ENCODE measurements at places on chromosomes 7 and 10. TPM values are rescaled to one million over a fixed set of nuclear protein-coding genes. Genes with fewer than 3 reads are reported as not detected.

Gene MINPP1
- 10.3 TPM for total RNA-seq

Gene PTF1A
- not detected for total RNA-seq

Gene PAPOLB
- total RNA-seq: not detected

Gene PNLIPRP2
- total RNA-seq: not detected

Gene SSMEM1
- not detected for total RNA-seq

Gene MKI67
- 196 TPM for total RNA-seq

Gene HOXA6
- total RNA-seq: not detected

Gene LIPN
- not detected for total RNA-seq

- H3K4me3 ChIP-seq: no peak overlapping the region
- DNase-seq: no peak
- H3K36me3 ChIP-seq: no peaks in the 10 kb centered on the region
- H3K27me3 ChIP-seq: peaks cover 37% of the 10 kb centered on the region
- H3K4me1 ChIP-seq: no peaks in the 10 kb centered on the region
Observed at GRCh38 chr10:117086546-117086945, 51.5 kb downstream of the VAX1 start.

GRCh38 chr7:48009954-48010353 lies 19.0 kb downstream of the SUN3 start:
- peaks cover 3% of the 10 kb centered on the region for H3K27me3 ChIP-seq
- no peak overlapping the region for H3K27ac ChIP-seq
- H3K36me3 ChIP-seq: no peaks in the 10 kb centered on the region
- no peak for DNase-seq
- peaks cover 2% of the 10 kb centered on the region for H3K4me1 ChIP-seq
- H3K4me3 ChIP-seq: no peak overlapping the region

GRCh38 chr10:34006471-34006870 lies 672.0 kb upstream of the NRP1 start:
- no peaks in the 10 kb centered on the region for H3K27me3 ChIP-seq
- H3K27ac ChIP-seq: no peak overlapping the region
- H3K36me3 ChIP-seq: no peaks in the 10 kb centered on the region
- no peaks in the 10 kb centered on the region for H3K4me1 ChIP-seq
- no peak for DNase-seq

- H3K4me3 ChIP-seq: no peak overlapping the region
- H3K27ac ChIP-seq: no peak overlapping the region
- no peak for DNase-seq
- no peaks in the 10 kb centered on the region for H3K27me3 ChIP-seq
Observed at GRCh38 chr10:4069491-4069890, 284.5 kb upstream of the KLF6 start.

- H3K27ac ChIP-seq: no peak overlapping the region
- no peaks in the 10 kb centered on the region for H3K4me1 ChIP-seq
- DNase-seq: no peak
- no peaks in the 10 kb centered on the region for H3K36me3 ChIP-seq
Observed at GRCh38 chr7:11373546-11374142, 400.0 kb downstream of the PHF14 start.

DNA sequence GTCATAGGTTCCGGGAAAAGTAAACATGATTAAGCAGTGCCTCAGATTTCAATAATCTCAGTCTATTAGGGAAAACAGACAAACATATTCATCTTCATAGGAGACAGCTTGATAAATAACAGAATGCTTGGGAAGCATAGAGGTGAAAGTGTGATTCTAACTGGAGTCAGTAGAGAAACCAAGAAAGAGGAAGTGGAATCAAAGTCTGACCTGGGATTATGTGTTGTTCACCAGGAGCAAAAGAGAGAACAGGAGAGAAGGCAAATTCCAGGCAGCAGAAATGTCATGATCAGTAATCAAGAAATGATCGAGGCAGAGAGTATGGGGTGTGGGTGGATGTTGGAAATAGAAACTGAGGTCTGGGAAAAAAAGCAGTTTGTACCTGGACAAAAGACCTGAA lies 43.7 kb downstream of the DGKB start:
- no peaks in the 10 kb centered on the region for H3K4me1 ChIP-seq
- no peaks in the 10 kb centered on the region for H3K36me3 ChIP-seq
- no peak for DNase-seq
- no peak overlapping the region for H3K4me3 ChIP-seq

- no peak for DNase-seq
- H3K4me1 ChIP-seq: peaks cover 4% of the 10 kb centered on the region
- H3K4me3 ChIP-seq: no peak overlapping the region
- H3K36me3 ChIP-seq: no peaks in the 10 kb centered on the region
- no peak overlapping the region for H3K27ac ChIP-seq
Observed at GRCh38 chr10:4515721-4516120, 310.3 kb upstream of the AKR1E2 start.

- no peak for DNase-seq
- peaks cover 12% of the 10 kb centered on the region for H3K4me1 ChIP-seq
- H3K27ac ChIP-seq: no peak overlapping the region
- no peaks in the 10 kb centered on the region for H3K36me3 ChIP-seq
- H3K4me3 ChIP-seq: no peak overlapping the region
Observed at GRCh38 chr7:110839866-110840265, 251.1 kb upstream of the LRRN3 start.

DNA sequence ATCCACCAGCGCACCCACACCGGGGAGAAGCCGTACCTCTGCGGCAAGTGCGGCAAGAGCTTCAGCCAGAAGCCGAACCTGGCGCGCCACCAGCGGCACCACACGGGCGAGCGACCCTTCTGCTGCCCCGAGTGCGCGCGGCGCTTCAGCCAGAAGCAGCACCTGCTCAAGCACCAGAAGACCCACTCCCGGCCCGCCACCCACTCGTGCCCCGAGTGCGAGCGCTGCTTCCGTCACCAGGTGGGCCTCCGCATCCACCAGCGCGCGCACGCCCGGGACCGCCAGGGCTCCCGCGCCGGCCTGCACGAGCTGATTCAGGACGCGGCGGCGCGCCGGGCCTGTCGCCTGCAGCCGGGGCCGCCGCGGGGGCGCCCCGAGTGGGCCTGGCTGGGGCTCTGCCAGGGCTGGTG lies 17.7 kb downstream of the ZNF775 start:
- DNase-seq: no peak
- no peaks in the 10 kb centered on the region for H3K27me3 ChIP-seq
- no peak overlapping the region for H3K27ac ChIP-seq
- peaks cover 17% of the 10 kb centered on the region for H3K4me1 ChIP-seq

- H3K27me3 ChIP-seq: peaks cover 3% of the 10 kb centered on the region
- H3K4me3 ChIP-seq: no peak overlapping the region
- DNase-seq: no peak
- H3K27ac ChIP-seq: no peak overlapping the region
Observed at GRCh38 chr10:75647675-75648074, 216.3 kb downstream of the LRMDA start.

- no peak overlapping the region for H3K4me3 ChIP-seq
- DNase-seq: no peak
- no peaks in the 10 kb centered on the region for H3K36me3 ChIP-seq
- no peak overlapping the region for H3K27ac ChIP-seq
Observed at GRCh38 chr7:20153567-20153966, 63.6 kb downstream of the MACC1 start.

DNA sequence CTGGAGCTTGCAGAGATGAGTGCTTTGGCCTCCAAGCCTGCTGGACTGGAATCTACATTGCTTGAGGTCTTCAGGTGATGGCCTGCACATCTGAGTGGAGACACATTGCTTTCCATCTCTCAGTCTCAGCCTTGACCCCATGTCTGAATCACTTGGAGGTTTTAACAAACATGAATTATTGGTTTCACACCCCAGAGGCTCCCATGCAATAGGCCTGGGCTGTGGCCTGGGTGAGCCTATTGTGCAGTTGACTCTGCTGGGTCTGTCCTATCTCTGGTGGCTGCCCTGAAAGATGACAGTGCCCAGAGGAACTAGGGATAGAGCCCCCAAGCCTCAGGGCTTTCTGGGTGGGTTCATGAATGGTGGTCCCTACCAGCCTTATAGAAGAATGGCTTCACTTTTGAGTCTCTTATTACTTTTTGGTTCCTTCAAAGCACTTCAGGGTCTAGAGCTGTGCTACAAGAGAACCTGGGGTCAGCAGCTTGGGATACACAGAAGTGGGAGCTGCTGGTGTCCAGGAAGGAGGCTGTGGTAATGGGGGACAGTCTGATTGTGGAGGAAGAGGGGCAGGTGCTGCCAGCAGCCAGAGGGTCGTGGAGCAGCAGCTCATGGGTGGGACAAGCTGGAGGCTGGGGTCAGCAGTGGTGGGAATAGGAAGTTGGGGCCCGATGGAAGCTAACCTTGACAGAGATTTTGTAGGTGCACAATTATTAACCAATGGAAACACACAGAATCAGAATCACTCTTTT lies 5.5 kb downstream of the RAMP3 start:
- peaks cover 2% of the 10 kb centered on the region for H3K4me1 ChIP-seq
- H3K27me3 ChIP-seq: peaks cover 13% of the 10 kb centered on the region
- no peaks in the 10 kb centered on the region for H3K36me3 ChIP-seq
- H3K4me3 ChIP-seq: no peak overlapping the region
- no peak overlapping the region for H3K27ac ChIP-seq

DNA sequence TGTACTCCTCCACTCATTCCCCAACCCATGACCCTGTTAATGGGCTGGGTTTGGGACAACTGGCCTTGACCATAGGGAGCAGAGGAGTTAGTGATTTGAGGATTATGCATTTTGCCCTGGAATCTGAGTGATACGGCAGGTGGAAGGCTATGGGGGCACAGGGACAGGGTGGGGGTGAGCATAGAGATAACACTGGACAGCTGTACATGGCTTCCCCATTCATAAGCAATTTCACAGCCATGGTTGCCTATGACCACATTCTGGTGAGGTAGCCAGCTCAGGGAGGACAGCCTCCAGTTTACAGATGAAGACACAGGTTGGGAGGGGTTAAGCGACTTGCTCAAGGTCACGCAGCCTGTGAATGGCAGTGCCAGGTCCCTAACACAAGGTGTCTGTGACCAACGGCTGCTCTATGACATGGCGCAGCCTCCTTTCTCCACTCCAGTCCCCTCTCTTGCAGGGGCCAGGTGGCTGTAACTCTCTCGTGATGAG lies 319.5 kb downstream of the PLXNA4 start:
- no peaks in the 10 kb centered on the region for H3K36me3 ChIP-seq
- no peaks in the 10 kb centered on the region for H3K4me1 ChIP-seq
- H3K4me3 ChIP-seq: no peak overlapping the region
- H3K27me3 ChIP-seq: peaks cover 12% of the 10 kb centered on the region
- H3K27ac ChIP-seq: no peak overlapping the region
- DNase-seq: no peak

DNA sequence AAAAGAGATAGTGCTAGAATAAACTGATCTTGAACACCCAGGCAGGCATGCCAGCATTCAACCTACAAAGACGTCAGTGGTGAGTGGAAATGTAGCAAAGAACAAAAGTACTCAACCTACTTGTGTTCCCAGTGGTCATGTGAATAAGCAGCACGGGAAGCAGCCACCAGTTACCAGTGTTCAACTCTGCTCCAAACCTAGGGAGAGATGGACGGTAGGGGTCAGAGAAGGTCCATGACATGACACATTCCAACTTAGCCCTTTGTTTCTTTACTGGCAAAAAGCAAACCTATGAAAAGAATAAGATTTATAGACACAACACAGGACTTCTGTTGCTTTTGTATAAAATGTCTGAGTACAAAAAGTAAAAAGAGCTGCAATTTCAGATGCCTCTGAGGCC lies 511.4 kb downstream of the XPNPEP1 start:
- no peak overlapping the region for H3K27ac ChIP-seq
- H3K27me3 ChIP-seq: no peaks in the 10 kb centered on the region
- no peak for DNase-seq
- H3K4me3 ChIP-seq: no peak overlapping the region
- no peaks in the 10 kb centered on the region for H3K36me3 ChIP-seq
- no peaks in the 10 kb centered on the region for H3K4me1 ChIP-seq

- H3K27ac ChIP-seq: no peak overlapping the region
- no peak overlapping the region for H3K4me3 ChIP-seq
- no peaks in the 10 kb centered on the region for H3K36me3 ChIP-seq
- H3K27me3 ChIP-seq: no peaks in the 10 kb centered on the region
- DNase-seq: no peak
- no peaks in the 10 kb centered on the region for H3K4me1 ChIP-seq
Observed at GRCh38 chr7:41420421-41420820, 282.5 kb downstream of the INHBA start.

DNA sequence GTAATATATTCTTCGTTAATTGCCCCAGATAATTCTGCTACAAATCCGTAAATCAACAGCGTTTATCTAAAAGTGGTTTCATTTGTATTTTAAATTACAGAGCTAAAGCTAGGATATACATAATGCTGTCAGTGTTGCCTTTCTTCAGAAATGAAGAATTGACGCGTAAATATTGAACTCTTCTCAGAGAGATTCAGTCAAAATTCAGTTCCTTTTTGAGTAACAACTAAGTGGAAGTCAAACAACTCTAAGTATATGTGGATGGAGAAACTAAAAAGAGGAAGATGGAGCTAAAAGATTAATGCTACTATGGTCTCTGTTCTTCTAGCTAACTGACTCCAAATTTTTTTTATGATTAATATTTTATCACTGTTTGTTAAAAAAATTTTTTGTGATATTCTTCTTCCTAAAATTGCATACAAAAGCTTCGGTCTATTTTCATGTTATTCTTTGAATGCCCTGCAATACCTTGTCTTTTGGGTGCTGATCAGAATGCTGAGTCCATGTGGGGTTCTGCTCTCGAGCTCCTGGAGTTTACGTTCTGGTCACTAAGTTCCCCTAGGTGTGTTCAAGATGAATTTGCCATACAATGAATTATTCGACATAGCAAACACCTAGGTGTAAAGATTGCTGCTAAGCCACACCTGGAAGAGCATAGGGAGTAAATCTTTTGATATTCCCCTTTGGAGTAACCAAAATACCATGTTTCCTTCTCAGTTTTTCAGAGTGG lies 20.7 kb downstream of the MDFIC start:
- H3K4me3 ChIP-seq: no peak overlapping the region
- H3K36me3 ChIP-seq: peaks cover 55% of the 10 kb centered on the region
- H3K27me3 ChIP-seq: no peaks in the 10 kb centered on the region

DNA sequence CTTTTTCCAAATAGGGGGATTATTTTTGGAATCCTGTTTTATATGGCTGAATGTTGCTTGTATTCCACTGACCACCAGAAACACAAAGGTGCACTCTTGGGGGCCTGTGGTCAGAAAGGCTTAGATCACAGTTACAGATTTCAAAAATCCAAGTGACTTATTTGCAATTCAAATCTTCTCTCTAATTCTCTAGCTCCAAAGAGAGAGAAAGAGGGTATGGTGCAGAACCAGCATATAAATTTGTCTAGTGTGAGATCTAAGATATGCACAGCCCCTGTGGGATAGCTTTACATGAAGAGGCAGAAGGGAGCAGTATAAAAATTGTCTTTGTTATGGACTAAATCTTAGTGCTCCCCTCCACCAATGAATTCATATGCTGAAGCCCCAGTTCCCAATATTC lies 1121.7 kb upstream of the CELF2 start:
- no peak overlapping the region for H3K27ac ChIP-seq
- DNase-seq: no peak
- H3K4me1 ChIP-seq: peaks cover 2% of the 10 kb centered on the region
- no peaks in the 10 kb centered on the region for H3K27me3 ChIP-seq
- no peaks in the 10 kb centered on the region for H3K36me3 ChIP-seq

Measured in activated naive CD8-positive, alpha-beta T cell treated with anti-CD3 and anti-CD28 coated beads for 36 hours (primary cell).